ENCODE measurements at places on chromosomes 12 and 14.

- no peak for DNase-seq
These were observed 532.2 kb upstream of the MIS18BP1 start for GRCh38 chr14:45785240-45785639.

GRCh38 chr12:42571327-42572009 lies 18.1 kb downstream of the PRICKLE1 start:
- no peak for DNase-seq

GRCh38 chr14:64440494-64440893 lies 24.8 kb upstream of the AKAP5 start:
- no peak for DNase-seq

GRCh38 chr14:51251486-51251885 lies 11.4 kb downstream of the TMX1 start:
- no peak for DNase-seq

DNA sequence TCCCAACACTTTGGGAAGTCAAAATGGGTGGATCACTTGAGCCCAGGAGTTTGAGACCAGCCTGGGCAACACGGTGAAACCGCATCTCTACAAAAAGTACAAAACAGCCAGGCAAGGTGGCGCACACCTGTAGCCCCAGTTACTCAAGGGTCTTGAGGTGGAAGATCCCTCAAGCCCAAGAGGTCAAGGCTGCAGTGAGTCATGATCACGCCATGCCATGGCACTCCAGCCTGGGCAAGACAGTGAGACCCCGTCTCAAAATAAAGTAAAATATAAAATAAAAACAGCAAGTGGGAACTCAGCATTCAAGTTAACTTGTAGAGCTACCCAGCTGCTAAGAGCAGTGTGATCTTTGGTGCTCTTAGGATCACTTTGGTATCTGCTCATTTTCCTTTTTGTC lies 12.7 kb downstream of the RFC5 start:
- no peak for DNase-seq

GRCh38 chr12:121811434-121812319 lies 7.9 kb downstream of the SETD1B start:
- DNase-seq, result peak; percentile 87

GRCh38 chr12:115667116-115667515 lies 610.4 kb downstream of the MED13L start:
- DNase-seq, result no peak

- no peak for DNase-seq
These were observed 7.1 kb downstream of the CCER1 start for GRCh38 chr12:90947869-90948268.

GRCh38 chr12:28512876-28513275 lies 322.6 kb downstream of the CCDC91 start:
- DNase-seq, result no peak
